ENCODE measurements at places on chromosomes 7 and 10. TPM values are rescaled to one million over a fixed set of nuclear protein-coding genes. Genes with fewer than 3 reads are reported as not detected.

DNA sequence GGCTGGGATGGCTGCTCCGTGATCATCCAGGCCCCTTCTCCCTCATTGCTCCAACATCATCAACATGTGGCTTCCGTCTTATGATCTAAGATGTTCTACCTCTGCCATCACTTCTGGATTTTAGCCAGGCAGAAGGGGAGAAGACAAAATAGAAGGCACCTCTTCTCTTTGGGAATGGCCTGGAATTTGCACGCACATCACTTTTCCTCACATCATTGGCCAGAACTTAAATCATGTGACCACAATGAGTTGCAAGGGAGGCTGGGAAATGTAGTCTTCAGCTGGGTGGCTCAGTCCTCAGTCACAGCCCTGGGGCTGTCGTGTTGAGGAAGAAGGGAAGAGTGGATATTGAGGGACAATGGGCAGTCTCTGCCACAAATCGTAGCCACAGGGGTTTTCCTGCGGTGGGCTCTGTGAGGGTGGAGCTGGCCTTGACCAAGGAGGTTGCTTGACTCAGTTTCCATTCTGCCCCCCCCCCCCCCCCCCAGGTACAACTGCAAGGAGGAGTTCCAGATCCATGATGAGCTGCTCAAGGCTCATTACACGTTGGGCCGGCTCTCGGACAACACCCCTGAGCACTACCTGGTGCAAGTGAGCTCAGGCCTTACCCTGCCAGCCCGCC is 50.3 kb downstream of the PALD1 start:
- DNase-seq = no peak
- H3K36me3 ChIP-seq = peaks cover 43% of the 10 kb centered on the region
- no peak overlapping the region for H3K4me3 ChIP-seq
- peaks cover 5% of the 10 kb centered on the region for H3K4me1 ChIP-seq
- H3K27me3 ChIP-seq = no peaks in the 10 kb centered on the region

GRCh38 chr7:31986878-31987518 is 83.2 kb downstream of the PDE1C start:
- no peak overlapping the region for H3K27ac ChIP-seq
- H3K36me3 ChIP-seq = no peaks in the 10 kb centered on the region
- H3K4me3 ChIP-seq = no peak overlapping the region
- DNase-seq = no peak

DNA sequence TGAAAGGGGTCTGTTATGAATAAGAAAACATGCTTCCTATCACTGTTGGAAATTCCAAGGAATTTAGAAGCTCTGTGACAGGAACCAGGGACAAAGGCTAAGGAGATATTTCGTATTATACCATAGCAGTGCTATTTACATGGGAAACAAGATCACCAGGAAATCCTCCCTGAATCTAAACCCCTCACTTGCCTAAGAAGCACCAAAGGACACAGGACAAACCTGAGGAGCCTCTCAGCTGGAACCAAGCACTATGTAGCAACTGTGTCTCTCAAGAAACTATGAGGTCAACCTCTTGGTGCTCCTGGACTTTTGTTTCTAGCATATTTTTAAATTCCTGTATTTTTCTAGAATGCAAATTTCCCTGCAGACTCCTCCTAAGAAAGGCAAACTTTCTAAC is 20.8 kb upstream of the IFIT1B start:
- H3K36me3 ChIP-seq = no peaks in the 10 kb centered on the region
- DNase-seq = no peak
- no peaks in the 10 kb centered on the region for H3K4me1 ChIP-seq
- H3K27ac ChIP-seq = no peak overlapping the region
- H3K4me3 ChIP-seq = no peak overlapping the region

DNA sequence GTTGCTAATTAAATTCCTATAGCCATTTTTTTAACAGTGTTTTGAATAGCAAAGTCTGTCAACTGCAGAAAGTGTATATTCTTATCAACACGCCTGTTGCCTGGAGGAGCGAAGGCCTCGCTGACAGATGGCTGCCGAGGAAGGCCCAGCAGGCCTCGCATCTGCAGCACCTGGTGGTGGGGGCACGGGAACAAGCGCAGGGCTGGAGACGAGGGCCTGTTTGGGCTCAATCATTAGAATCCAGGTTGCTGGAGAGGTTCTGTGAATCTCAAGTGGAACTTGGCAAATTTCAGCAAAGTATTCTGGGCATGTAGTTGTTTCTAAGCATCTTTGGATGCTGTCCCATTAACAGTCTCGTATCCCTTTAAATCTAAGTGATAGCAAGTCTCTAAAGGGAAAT is 66.1 kb upstream of the FAM204A start:
- no peak overlapping the region for H3K27ac ChIP-seq
- H3K4me1 ChIP-seq = peaks cover 3% of the 10 kb centered on the region
- H3K36me3 ChIP-seq = no peaks in the 10 kb centered on the region
- no peak overlapping the region for H3K4me3 ChIP-seq

The IGFBP1 gene
- polyA plus RNA-seq = 0.98 TPM

GRCh38 chr7:38978491-38978890 is 782 bp downstream of the POU6F2 start:
- peaks cover 6% of the 10 kb centered on the region for H3K4me1 ChIP-seq
- no peaks in the 10 kb centered on the region for H3K36me3 ChIP-seq
- no peak for DNase-seq
- no peak overlapping the region for H3K27ac ChIP-seq
- H3K27me3 ChIP-seq = peaks cover 23% of the 10 kb centered on the region
- no peak overlapping the region for H3K4me3 ChIP-seq

The KCND2 gene
- 86.4 TPM for polyA plus RNA-seq

DNA sequence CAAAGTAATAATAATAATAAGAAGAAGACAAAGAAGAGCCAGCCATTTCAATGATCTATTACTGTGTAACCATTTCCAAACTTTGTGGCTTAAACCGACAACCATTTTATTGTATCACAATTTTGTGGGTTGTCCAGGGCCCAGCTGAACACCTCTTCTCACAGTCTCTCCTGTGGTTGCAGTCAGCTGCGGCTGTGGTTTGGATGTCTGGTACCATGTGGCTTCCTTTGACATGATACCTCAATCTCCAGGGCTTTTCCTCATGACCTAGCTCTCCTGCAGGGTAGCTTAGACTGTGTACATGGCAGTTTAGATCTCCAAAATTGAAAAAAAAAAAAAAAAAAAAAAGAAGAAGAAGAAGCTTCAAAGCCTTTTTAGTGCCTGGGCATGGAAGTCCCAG is 72.6 kb upstream of the NFKB2 start:
- DNase-seq = no peak
- H3K4me1 ChIP-seq = peaks cover 6% of the 10 kb centered on the region
- no peak overlapping the region for H3K27ac ChIP-seq
- no peak overlapping the region for H3K4me3 ChIP-seq

- no peaks in the 10 kb centered on the region for H3K27me3 ChIP-seq
- no peaks in the 10 kb centered on the region for H3K4me1 ChIP-seq
- no peak for DNase-seq
- H3K36me3 ChIP-seq = no peaks in the 10 kb centered on the region
- H3K4me3 ChIP-seq = no peak overlapping the region
- no peak overlapping the region for H3K27ac ChIP-seq
Measured at GRCh38 chr10:117892681-117893220, 154.0 kb downstream of the RAB11FIP2 start.

DNA sequence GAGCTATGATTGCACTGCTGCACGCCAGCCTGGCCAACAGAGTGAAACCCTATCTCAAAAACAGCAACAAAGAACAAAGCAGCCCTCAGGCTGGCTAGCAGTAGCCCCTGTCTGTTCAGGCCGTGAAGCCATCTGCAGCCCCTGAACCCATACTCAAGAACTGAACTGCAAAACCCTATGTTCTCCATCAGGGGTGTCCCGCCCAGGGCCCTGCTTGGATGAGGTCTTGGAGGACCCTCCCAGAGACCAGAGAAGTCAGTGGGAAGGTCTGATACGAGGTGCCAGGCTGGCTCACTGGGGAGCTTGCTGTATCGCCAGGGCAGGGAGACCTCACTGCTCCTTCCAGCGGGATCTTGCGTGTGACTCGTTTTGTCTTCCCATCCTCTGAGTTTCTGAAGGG is 39.3 kb downstream of the RBM17 start:
- H3K27ac ChIP-seq = no peak overlapping the region
- H3K36me3 ChIP-seq = no peaks in the 10 kb centered on the region
- H3K4me3 ChIP-seq = no peak overlapping the region
- no peaks in the 10 kb centered on the region for H3K4me1 ChIP-seq
- DNase-seq = no peak
- peaks cover 3% of the 10 kb centered on the region for H3K27me3 ChIP-seq

The PRSS1 gene
- 0.43 TPM for polyA plus RNA-seq

- no peaks in the 10 kb centered on the region for H3K4me1 ChIP-seq
- no peak overlapping the region for H3K27ac ChIP-seq
- no peaks in the 10 kb centered on the region for H3K27me3 ChIP-seq
- no peak overlapping the region for H3K4me3 ChIP-seq
- DNase-seq = no peak
Measured at GRCh38 chr10:123287594-123288247, 133.5 kb downstream of the BUB3 start.
